ENCODE measurements at places on chromosomes 1 and 21.

DNA sequence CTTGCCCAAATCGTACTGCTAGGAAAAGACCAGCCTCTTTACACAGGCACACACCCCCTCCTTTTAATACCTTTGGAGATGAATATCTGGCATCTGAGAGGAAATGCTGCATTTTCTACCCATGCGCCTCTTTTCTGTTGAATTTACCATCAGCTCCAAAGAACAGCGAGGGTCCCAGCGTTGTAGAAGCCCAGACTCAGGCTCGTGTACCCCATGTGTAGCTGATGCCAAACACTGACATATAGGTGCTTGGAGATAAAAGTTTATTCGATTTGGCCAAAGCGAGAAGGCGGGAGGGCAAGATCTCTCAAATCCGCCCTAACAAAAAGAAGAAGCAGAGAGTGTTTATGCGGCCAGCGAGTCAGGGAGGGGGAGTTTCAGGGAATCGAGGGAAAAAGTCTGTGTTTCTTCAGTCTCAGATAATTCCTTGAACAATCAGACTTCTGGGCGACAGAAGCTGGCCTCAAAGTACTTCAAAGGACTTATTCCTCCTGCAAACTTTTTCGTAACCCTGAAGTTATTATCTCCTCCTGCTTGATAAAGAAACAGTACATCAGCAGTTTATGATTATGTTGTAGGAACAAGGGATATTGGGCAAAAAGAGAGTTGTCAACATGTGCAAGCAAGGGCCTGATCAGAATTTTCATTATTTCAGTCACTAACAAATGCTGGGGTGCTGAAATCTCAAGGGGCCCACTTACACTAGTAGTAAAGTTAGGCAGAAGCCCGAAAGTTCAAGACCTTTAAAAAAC is 642 bp upstream of the CREG1 start:
- no peak for DNase-seq

DNA sequence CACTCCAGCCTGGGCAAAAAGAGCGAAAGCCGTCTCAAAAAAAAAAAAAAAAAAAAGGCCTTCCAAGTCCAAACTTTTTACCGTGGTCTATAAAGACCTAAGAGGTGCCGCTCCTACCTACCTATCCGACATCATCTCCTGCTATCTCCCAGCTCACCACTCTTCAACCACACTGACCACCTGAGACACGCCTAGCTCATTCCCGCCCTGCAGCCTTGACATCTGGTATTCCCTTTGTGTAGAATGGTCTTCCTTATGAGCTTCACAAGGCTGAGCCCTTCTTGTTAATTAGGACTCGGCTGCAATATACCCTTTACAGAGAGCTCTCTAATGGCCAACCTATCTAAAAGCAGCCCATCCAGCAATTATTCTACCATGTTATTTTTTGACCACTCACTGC is 680 bp downstream of the MAGOH start:
- no peak for DNase-seq

DNA sequence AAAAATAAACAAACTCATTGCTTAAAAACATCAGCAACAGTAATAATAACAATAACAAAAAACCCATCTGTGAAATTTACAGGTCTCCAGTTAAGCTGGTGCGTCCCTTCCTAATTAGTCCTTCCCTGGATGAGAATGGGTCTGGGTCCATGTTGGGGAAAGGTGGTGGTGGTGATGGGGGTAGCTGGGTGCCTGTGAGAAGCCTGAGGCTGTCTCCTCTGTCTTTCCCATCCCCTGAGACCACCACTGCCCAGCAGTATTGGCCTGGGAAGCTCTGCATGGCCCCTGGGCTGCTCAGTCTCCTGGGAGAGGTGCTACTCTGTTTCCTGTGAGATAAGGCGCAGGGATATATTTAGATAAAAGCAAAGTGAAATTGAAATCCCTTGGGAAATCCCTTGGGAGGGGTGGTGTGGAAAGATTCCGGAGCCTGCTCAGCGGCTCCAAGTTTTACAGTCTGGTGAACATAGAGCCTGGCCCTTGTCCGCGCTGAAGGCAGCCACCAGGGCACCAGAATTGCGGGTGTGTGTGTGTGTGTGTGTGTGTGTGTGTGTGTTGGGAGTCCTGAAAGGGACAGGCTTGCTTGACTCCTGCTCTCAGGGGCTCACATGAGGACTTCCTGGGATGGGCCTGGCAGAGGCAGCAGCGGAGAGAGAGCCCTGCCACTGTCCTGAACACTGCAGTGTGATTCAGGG is 150.2 kb downstream of the FOXD2 start:
- no peak for DNase-seq

GRCh38 chr1:37609994-37610393 is 14.3 kb upstream of the GNL2 start:
- no peak for DNase-seq

- no peak for DNase-seq
Observed at GRCh38 chr1:26289158-26290059, 9.5 kb downstream of the SH3BGRL3 start.

Data from activated CD4-positive, alpha-beta T cell treated with anti-CD3 and anti-CD28 coated beads for 1 hour (primary cell).